ENCODE measurements at places on chromosomes 6 and 20. TPM values are rescaled to one million over a fixed set of nuclear protein-coding genes. Genes with fewer than 3 reads are reported as not detected.

The HLA-DQB2 gene
- not detected for total RNA-seq

The MOCS1 gene
- 2.3 TPM for total RNA-seq

The AHCY gene
- 224 TPM for total RNA-seq

The C20orf173 gene
- total RNA-seq: not detected

The DEF6 gene
- 42.8 TPM for total RNA-seq

The CST2 gene
- not detected for total RNA-seq

The CD83 gene
- total RNA-seq: 4.6 TPM

The DPPA5 gene
- not detected for total RNA-seq

The PRELID3B gene
- 133 TPM for total RNA-seq

The ULBP2 gene
- 11.1 TPM for total RNA-seq

The MLN gene
- total RNA-seq: not detected

The TRERF1 gene
- 0.96 TPM for total RNA-seq

The TRIM15 gene
- not detected for total RNA-seq

The RAET1L gene
- 2.3 TPM for total RNA-seq

The TRIM31 gene
- total RNA-seq: not detected

The GSTA1 gene
- total RNA-seq: 0.48 TPM

The IP6K3 gene
- total RNA-seq: not detected

The PSORS1C2 gene
- not detected for total RNA-seq

The CLIC5 gene
- total RNA-seq: 0.72 TPM

The VGLL2 gene
- not detected for total RNA-seq

The PRDM13 gene
- total RNA-seq: not detected

The RPS6KA2 gene
- total RNA-seq: 26.2 TPM

The MOG gene
- total RNA-seq: not detected
